ENCODE measurements at places on chromosomes 13 and 19.

DNA sequence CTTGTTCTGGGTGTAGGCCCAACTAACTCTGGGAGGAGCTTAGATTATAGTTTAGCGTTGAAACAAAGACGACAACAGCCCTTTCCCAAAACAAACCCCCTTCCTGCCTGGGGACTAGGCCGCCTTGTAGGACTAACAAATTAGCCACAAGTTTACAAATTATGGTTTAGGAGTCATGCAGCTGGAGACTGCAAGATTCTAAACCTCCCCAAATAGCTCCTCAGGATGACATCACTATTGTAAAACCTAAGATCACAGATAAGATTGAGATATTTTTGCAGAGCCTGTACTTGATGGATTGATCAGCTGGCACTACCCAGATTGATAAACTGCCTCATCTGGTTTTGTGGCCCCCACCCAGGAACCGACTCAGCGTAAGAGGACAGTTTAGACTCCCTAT is 2.3 kb upstream of the SLC25A15 start:
- DNase-seq: peak; percentile 39

DNA sequence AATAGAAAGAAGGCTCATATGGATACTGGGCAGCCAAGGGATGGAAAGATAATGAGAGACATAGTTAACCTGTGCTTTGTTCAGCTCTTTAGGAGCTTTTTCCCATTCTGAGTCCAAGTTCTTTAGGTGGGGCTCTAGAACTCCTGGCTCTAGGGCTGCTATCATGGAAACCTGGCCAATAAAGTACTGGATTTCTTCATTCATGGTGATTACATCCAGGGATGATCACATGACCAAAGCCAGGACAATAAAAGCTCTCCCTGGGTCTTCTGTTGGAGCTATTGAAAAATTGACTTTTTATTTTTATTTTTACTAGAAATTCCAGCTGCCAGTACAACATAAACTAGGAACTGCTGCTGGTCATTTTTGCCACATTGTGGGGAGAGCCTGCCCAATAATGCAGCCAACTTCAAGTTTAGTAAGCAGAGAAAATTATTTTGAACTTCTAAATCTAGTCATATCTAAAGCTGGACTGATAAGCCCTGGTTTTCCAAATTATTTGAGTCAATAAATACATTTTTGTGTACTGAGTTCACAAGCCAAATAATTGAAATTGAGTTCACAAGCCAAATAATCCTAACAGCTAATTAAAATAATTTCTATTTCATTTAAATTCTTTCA is 224.9 kb upstream of the STARD13 start:
- no peak for DNase-seq

GRCh38 chr13:38496917-38497316 is 147.3 kb downstream of the UFM1 start:
- DNase-seq: peak; percentile 33

DNA sequence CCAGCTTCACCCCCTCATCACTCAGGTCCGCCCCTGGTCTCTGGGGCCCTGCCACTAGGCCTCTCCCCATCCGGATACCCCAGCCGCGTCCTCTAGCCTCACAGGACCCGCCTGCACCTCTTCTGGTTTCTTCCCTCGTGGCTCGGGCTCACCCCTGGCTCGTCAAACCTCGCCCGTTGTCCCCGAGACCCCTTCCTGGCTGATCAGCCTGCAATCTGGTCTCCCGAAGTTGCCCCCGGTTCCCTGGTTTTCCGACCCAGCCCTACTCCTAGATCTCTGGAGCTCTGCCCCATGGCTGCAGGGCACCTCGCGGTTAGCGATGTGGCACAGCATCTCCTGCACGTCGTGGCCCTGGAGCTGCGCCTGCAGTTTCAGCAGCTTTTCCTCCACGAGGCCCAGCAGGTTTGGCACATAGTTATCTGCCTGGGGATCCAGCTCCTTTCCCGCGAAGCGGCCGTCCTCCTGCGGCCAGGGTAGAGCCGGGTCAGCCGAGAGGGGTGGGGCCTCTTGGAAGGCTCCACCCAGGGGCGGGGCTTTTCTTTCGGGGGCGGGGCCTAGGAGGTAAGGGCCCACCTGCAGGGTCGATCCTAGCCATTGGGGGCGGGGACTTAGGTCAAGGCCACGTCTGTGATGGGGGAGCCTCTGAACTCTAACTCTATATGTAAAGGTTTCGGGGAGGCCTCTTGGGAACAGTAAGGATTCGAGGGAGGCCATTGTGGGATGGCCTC is 2.4 kb upstream of the RGL3 start:
- no peak for DNase-seq

- no peak for DNase-seq
These were observed 79.2 kb downstream of the SIPA1L3 start for GRCh38 chr19:37986048-37986750.

- DNase-seq: no peak
These were observed 7.8 kb upstream of the ZNF91 start for GRCh38 chr19:23403052-23403451.

DNA sequence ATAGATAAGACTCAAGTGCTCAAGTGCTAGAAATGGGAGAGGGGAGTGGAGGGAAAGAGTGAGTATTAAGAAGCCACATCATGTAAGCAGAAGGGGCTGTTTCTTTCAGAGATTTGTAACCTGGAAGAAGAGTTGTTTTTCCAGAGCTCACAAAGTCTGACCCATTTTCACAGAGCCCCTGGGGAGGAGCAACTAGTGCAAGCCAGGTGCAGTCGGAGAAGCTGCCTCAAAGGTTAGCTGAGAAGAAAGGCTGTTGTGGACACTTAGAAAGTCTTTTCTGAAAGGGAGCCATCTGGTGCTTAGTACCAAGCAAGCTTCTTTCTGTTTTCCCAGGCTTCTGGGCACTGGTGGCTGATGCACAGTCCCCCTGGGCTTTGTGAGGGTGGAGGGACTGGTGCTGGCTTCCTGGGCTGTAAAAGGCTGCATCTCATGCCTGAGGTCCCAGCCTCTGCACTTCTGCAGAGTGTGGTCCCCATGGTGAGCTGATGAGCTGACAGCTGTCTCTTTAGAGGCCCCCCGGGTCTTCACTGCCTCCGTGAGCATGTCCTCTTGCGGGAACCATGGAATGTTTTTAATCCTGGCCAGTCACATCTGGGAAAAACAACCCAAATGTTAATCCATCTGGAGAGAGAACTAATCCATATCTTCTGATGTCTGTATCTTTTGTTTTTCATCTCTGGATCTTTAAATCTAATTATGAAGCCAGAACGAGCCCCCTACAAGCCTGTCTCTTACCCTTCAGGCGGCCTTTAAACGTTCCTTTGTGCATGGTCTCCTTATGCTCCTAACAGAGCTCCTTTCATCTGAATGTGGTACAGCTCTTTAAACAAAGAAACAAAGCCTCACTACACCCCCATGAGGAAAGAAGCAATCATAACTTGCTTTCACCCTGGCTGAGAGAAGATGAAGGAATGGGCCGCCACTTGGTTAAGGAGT is 40.2 kb downstream of the OLFM4 start:
- DNase-seq: no peak

DNA sequence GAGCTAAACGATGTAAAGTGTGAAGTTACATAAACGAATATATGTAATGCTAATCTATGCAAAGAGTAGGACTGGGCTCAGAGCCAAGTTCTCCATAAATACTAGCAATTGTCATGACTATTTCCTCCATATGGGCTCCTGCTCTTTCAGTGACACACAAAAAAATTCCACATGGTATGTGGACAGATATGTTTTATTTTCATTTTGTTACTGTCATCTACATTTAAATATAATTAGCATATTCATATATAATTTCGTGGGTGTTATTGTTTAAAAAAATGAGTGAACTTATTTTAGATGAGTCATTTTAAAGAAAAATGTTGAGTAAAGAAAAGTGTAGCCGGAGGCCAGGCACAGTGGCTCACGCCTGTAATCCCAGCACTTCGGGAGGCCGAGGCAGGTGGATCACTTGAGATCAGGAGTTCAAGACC is 5.0 kb upstream of the IGSF23 start:
- peak; percentile 33 for DNase-seq

GRCh38 chr19:43618921-43619261 is 538 bp downstream of the ZNF428 start:
- DNase-seq: peak; percentile 34

GRCh38 chr19:6596621-6597020 is 5.7 kb upstream of the CD70 start:
- no peak for DNase-seq

DNA sequence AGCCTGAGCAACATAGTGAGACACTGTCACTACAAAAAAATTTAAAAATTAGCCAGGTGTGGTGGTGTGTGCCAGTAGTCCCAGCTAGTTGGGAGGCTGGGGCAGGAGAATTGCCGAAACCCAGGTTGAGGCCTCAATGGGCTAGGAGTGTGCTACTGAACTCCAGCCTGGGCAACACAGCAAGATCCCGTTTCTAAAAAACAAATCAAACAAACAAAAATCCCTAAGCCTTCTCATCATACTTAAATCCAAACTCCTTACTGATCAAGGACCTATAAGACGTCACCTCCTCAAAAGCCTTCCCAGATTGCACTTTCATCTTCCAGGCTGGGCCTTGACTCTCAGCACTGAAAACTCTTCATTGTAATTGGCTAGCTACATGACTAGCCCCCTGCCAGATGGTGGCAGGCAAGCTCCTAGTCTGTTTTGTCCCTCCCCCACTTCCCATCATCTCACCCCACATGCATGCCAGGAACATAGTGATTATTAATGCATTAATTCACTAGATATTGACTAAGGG is 17.5 kb upstream of the NANOS3 start:
- DNase-seq: peak; percentile 63

GRCh38 chr13:114099918-114100445 is 32.4 kb downstream of the RASA3 start:
- peak; percentile 65 for DNase-seq

DNA sequence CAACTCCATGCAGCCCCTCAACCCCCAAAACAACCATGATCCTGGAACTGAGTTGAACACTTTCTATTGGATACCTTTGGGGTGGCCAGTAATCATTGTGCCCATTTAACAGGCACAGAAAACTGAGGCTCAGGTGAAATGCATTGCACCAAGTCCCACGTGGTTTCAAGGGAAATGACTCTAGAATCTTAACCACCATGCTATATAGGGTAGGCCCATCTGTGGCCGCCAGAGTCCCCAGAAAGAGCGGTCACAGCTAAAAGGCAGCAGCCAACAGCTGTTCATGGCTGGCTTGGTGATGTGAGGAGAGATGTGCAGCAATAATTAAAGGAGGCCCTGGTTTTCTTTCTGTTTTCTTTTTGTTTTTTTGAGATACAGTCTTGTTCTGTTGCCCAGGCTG is 2.6 kb downstream of the CNN1 start:
- no peak for DNase-seq

DNA sequence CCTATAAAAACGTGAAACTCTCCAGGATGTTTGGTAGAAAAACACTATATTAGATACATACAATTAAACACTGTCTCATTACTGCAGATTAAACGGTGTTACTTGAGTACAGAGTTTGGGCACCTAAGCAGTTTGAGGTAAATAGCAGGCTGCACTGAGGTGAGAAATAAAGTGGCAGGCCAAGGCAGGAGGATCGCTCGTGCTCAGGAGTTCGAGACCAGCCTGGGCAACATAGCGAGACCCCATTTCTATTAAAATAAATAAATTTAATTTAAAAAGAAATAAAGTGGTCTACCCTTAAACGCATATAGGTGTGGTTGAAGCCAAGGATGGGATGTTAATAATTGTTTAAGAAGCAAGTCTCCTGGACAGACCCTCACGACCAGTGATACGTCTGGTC is 1.2 kb downstream of the PSPC1 start:
- DNase-seq: no peak

DNA sequence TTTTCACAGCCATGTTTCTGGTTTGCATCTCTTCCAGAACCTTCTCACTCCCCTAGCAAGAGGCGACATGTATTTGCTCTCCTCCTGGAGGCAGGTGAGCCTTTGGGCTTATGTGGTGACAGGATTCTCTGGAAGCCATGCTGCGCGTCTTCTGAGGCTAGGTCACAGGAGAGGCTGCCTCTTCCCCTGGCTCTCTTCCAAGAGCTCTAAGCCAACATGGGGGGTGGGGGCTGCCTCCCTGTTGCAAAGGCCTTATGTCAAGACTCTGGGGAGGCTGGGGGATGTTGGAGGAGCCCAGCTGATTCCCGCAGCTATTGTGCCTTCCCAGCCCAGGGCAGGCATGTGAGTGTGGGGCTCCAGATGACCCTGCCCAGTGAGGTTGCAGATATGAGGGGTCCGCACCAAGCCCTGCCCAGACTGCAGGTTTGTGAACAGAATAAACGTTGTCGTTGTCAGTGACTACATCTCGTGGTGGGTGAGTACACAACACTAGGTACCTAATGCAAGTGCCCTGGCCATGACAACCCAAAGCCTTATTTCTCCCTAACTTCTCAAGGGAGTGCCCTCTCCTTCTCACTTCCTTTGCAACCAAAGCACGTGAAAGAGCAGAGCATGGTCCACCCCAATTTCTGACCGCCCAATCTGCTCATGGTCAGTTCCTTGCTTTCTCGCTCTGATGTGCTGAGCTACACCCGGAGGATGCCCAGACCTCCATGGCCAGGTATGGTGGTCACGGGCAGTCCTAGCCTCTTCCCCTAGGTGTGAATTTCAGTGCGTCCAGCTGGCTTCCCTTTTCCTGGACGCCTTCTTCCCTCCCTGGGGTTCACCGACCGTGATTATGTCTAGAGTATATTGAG is 44.9 kb downstream of the TEX29 start:
- no peak for DNase-seq

Data from fibroblast of mammary gland (primary cell).